ENCODE measurements at places on chromosomes 6 and 20.
A peak's percentile ranks its signal among the peaks of the same experiment; 100 is the strongest.

DNA sequence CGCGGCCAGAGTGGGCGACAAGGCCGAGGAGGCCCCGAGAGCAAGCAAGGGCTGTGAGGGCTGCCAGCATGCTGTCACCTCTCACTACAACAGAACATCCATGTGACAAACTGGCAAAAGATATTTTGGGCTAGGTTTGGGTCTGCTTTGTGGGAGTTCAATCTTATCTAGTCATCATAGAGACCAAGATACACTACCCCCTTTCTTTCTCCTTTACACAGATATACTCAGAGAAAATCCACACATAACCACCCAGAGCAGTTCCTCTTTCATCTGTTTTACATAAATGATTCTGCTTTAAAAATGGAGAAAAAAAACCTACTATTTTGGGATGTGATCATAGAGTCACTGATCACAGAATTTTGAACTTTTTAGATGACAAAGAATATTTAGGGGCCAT, 16.8 kb downstream of the SOX4 start:
- DNase-seq = no peak

GRCh38 chr6:124430740-124431318, 531.4 kb upstream of the RNF217 start:
- DNase-seq = no peak

DNA sequence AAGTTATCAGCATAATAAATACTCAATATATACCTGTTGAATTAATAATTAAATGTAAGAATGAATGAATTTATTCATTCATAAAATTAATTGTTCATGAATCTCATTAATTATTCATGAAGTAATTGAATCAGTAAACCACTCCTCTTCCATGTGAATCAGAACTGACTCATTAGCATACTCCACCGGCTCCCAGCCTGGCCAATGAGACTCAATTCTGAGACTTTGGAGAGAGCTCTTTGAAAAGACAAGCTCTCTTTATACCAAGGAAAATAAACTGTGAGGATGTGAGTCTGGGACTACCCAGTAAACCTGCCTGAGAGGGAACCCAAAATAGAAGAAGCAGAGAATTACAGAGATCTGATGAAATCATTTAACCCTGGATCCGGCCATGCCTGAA, 8.4 kb upstream of the SLC2A10 start:
- DNase-seq = no peak

- no peak for DNase-seq
Measured at GRCh38 chr6:137259349-137259748, 40.2 kb upstream of the IFNGR1 start.

GRCh38 chr20:15236812-15237211, 899.4 kb upstream of the FLRT3 start:
- no peak for DNase-seq

DNA sequence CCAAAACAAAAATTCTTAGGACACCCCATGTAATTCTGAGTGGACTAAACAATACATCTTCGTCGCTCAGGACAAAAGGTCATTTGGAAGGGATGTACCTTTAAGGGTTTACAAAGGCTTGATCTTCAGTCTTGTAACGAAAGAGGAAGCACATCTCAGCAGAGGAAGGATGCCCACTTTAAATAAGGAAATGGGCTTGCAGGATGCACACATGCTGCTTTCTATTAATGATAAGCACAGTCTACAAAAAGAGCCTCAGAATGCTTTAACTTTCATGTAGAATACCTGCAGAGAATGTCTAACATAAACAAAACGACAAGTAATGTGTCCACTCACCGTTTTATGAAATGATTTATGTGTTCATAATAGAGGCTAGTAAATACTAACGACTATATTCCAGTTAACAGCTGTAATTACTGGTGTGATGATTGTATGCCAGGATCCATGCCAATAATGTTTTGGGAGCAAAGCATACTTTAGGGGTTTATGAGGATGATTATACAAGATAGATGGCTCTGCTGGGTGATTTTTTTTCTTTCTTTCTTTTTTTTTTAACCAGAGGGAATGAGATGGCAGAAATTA, 216.9 kb downstream of the GMDS start:
- no peak for DNase-seq

- no peak for DNase-seq
Measured at GRCh38 chr6:18078866-18079265, 43.6 kb downstream of the NHLRC1 start.

GRCh38 chr20:10560686-10561085, 113.1 kb downstream of the JAG1 start:
- DNase-seq = no peak

GRCh38 chr6:32140420-32141046, 10.4 kb upstream of the FKBPL start:
- no peak for DNase-seq

- DNase-seq = no peak
Measured at GRCh38 chr6:149330133-149330532, 12.6 kb downstream of the TAB2 start.

DNA sequence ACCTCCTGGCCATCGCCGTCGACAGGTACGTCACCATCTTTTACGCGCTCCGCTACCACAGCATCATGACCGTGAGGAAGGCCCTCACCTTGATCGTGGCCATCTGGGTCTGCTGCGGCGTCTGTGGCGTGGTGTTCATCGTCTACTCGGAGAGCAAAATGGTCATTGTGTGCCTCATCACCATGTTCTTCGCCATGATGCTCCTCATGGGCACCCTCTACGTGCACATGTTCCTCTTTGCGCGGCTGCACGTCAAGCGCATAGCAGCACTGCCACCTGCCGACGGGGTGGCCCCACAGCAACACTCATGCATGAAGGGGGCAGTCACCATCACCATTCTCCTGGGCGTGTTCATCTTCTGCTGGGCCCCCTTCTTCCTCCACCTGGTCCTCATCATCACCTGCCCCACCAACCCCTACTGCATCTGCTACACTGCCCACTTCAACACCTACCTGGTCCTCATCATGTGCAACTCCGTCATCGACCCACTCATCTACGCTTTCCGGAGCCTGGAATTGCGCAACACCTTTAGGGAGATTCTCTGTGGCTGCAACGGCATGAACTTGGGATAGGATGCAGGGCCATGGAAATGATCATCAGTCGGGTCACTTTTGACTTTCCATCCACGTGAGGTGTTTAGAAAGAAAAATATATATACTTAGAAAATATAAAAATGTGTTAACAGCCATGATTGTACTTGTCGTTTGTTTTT, 868 bp downstream of the MC3R start:
- DNase-seq = no peak

GRCh38 chr6:111552958-111553357, 52.7 kb downstream of the TRAF3IP2 start:
- no peak for DNase-seq

DNA sequence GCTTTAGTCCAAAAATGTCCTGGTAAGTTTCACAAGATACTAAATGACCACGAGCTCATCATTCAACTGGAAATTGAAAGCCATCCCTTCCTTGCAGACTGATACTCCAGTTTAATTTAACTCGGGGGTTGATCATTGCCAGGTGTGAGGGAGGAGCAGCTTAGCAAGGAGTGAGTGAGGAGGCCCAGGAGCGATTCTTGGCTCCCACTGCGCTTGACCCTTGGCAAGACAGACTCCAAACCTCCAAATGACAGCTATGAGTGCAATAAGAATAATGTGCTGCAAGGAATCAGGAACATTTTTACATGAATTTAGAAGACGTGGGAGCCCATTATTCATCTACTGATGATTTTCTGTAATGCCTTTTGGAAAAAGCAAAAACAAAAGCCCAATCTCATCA, 64.9 kb downstream of the LAMA4 start:
- peak; percentile 80 for DNase-seq

GRCh38 chr6:38234934-38235682, 404.6 kb downstream of the BTBD9 start:
- no peak for DNase-seq

DNA sequence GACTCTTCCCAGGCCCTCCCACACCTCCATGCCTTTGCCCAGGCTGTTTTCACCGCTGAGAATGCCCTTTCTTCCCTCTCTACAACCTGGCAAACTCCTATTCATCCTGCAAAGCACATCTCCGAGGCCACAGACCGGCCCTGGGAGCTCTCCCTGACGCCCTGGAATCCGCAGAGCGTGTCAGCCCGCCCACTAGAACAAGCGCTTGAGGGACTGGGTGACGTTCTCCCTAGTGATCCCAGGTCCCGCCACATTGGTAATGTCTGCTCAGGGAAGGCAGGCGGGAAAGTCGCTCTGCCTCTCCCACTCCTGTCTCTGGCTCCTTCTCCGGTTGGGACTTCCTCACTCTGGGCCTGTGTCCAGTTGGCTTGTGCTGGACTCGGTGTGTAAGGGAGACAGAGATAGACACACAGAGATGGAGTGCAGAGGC, 61.6 kb downstream of the SRC start:
- DNase-seq = no peak

GRCh38 chr6:36319436-36319762, 17.3 kb downstream of the BNIP5 start:
- DNase-seq = no peak

- no peak for DNase-seq
Measured at GRCh38 chr6:150767571-150768018, 97.9 kb upstream of the MTHFD1L start.

- DNase-seq = no peak
Measured at GRCh38 chr6:157268396-157268795, 54.9 kb downstream of the TMEM242 start.

DNA sequence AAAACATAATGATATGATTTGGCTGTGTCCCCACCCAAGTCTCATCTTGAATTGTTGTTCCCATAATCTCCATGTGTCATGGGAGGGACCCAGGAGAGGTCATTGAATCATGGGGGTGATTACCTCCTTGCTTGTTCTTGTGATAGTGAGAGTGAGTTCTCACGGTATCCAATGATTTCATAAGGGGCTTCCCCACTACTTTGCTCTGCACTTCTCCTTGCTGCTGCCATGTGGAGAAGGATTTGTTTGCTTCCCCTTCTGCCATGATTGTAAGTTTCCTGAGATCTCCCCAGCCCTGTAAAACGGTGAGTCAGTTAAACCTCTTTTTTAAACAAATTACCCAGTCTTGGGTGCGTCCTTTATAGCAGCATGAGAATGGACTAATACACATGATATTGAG, 156.8 kb upstream of the PLCB4 start:
- DNase-seq = no peak
